MG63 (cell line): ENCODE measurements at places on chromosomes 1 and 21. TPM values are rescaled to one million over a fixed set of nuclear protein-coding genes. Genes with fewer than 3 reads are reported as not detected.

Gene MYOC
- total RNA-seq = 1.3 TPM in 1 of 2 replicates, not detected in the other

Gene AMPD1
- total RNA-seq = not detected in 2 replicates

Gene GBP7
- total RNA-seq = not detected in 2 replicates

Gene MAN1C1
- total RNA-seq = 0.26 TPM in 1 of 2 replicates, not detected in the other

Gene GABRD
- total RNA-seq = not detected in 2 replicates

Gene LCE5A
- total RNA-seq = not detected in 2 replicates

DNA sequence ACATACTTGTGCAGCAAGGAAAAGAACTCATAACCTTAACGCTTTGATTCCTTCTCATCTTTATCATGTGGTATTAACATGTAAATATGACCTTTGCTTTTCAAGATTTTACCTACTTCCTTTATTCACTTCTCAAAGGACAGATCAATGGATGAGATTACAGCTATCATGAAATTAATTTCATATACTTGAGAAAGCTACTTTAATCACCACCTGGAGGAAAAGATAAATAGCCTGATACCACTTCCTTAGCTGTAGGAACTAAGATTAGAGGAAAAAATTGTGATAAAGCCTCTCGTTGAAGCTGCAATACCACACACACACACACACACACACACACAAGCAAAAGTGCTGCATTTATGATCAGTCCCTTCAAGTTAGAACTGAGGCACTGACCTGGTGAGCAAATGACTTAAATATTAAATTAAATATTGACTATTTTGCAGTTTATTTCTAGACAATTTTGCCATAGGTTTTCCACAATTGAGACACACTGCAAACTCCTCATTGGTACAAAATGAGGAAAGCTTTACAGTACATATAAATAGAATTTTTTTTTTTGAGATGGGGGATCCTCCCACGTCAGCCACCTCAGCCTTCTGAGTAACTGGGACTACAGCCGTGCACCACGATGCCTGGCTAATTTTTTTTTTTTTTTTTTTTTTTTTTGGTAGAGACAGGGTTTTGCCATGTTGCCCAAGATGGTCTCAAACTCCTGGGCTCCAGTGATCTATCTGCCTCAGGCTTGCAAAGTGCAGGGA, 27.2 kb upstream of the DMRTB1 start:
- DNase-seq = no peak

DNA sequence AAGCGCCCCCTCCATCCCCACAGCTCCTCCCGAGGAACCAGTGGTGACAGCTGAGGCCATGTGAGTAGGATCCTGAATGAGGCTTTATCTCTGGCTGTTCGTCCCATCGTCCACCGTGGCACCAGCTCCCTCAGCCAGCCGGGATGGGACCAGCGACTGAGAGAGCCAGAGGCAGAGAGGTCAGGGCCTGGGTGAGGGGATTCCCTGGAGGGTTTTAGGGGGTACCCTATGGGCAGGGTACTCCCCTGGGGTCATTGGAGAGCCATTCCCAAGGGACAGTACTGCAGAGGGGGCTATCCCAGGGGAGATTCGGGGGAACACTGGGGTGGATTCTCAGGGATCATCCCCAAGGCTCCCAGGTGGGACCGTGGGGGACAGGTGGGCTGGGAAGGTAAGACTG, 2.4 kb downstream of the TMEM125 start:
- no peak for DNase-seq

GRCh38 chr1:92458146-92458545, 28.6 kb downstream of the GFI1 start:
- DNase-seq = no peak

- no peak for DNase-seq
Measured at GRCh38 chr1:205993068-205993467, 10.1 kb downstream of the RAB7B start.

DNA sequence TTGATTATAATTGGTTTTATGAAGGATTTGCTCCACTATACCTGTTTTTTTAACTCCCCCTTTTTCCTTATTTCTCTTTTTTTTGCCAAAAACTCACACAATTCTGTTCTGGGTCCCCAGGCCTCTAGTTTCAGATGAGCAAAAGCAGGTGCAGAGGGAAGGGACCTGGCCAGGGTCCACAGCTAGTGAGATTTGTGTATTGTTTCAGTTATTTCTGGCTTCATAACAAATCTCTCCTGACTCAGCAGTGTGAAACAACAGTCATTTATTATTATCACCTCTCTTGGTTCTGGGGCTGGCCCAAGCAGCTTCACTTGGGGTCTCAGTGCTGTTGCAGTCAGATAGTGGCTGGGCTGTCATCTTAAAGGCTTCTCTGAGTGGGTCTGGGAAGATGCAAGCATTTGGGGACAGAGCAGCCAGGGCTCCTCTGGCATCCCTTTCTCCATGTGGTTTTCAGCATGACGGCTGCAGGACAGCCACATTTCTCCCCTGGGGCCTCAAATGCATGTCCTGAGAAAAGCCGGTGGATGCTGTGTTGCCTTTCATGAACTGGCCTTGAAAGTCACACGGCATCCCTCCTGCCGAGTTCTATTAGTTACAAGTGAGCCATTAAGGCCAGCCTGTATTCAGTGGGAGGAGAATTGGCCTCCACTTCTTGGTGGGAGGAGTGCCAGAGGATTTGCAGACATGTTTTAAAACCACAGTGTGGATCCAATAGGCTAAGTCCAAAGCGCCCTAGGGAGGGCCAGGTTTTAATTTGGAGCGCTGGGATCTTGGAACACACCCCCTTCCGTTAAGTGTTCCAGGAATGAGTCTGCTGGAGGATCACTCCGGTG, 137.1 kb downstream of the CAMTA1 start:
- DNase-seq = peak; percentile 81

DNA sequence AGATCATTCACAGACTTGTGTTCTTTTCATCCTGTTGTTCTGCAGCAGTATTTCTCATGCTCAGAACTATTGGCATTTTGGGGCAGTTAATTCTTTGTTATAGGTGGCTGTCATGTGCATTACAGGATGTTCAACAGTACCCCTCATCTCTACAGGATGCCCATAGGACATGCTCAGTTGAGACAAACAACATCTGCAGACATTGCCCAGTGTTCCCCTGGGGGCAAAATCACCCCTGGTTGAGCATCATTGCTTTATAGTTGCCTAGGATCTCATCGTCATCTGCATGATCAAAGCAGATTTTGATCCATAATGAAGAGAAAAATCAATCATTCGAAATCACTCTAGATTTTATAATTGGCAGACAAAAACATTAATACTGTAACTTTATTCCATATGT, 222.5 kb upstream of the CACYBP start:
- no peak for DNase-seq

DNA sequence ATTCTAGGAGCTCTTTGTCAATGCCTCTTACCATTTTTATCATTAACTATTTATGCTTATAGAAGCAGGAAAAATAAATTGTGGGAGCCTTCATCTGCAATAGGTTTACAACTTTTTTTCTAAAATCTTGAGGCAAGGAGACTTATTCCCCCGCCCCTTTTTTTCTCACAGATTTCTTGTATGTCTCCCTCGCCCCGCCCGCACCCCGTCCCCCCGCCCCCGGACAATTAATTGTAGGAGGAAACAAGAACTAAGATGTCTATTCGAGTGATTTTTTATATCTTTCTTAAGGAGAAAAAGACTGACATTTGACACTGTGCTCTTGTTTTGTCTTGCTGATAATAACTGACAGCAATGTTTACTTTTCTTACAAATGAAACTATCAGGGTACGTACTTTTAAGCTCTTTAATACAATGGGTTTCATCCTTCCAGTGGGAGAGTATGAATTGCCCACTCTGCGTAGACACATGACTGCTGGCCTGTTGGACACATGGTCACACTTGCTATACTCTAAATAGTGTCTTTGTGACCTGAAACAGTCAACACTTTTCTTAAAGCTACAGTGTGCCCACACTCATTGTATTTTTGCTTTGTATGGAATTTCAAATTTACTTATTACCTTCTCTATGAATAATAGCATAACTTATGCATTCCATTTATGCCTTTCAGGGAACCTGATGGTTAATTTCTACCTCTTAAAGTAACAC, 1.5 kb upstream of the IVNS1ABP start:
- no peak for DNase-seq

- DNase-seq = no peak
Measured at GRCh38 chr1:76961181-76961819, 94.0 kb downstream of the ST6GALNAC5 start.

- DNase-seq = no peak
Measured at GRCh38 chr1:190615818-190616217, 138.2 kb upstream of the BRINP3 start.

- DNase-seq = no peak
Measured at GRCh38 chr1:211501711-211502400, 9.9 kb upstream of the RD3 start.

DNA sequence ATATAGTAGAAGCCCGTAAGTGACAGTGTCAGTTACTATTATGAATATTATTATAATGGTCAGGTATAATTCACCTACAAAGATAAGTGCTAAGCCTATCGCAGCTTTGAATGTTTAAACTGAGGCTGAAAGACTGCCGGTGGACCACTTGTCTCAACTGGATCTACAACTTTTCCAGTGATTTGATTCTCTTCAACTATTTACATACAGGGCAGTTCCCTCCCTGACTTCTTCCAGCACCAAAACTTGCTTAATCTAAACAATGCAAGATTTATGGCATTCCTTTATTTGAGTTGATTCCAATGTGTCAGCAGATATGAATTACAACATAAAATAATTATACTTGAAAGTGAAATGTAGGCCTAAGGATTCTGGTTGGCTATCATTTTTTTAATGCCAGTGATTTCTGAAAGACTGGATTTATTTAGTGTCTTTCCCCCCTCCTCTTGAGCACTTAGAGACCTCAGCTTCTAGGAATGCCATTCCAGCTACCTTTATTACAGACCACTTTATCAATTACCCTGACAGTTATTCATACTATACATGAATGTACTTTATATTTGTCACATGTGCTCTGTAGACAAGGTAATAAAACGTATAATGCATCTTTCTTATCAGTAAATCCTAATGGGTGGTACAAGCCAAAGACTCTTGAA, 153.3 kb upstream of the C8B start:
- DNase-seq = no peak

DNA sequence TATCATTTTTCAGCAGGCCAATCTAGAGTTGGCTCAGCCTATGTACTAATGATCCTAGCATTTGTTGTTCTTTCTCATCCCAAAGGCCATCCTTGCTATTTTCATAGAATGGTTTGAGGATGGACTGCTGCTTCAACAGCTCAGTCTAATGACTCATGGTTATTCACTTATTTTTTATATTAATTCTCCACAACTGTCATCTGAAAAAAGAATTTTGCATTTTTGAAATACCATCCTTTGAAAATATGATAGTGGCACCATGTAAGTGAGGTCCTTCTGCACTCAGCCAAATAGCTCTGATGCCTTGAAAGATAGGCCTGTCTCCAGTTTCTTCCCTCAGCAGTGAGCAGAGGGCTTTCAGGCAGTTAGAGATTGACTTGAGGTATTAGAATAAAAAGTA, 377.5 kb downstream of the LMO4 start:
- no peak for DNase-seq

DNA sequence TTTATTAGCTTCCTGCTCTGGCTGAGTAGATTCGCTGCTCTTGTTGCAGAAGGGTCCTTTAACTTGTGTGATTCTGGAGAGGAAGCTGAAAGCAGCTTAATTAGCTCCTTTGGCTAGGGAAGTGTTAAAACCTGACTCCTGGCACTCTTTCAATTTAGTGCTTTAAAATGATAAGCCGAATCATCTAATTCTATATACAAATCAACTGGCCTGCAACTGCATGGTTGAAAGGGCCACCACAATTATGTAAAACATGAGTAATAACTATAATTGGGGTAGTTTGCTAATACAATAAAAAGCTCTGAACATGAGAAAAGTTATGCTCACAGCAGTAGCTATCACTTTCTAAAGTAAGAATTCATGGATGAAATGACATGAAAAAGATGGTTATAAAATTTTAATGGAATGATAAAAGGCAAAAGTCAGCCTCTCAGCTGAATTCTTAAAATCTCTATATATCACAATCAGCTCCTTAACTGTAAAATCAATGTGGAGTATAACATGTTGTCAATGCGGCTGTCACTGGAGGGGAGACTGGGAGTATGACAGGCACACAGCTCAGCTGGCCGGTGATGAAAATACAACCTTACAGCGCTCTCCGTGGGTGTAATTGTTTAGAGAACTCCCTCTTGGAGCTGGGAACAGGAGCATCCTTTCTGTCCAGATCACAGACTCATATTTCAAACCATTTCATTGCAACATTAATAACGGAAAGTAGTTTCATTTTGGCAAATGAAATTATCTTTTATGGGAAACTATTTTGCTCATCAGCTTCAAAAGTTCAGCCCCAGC, 324.4 kb downstream of the KCTD3 start:
- peak; percentile 8 for DNase-seq

- no peak for DNase-seq
Measured at GRCh38 chr1:198265073-198265661, 108.4 kb downstream of the NEK7 start.
